ENCODE measurements at places on chromosomes 7 and 10.
A peak's percentile ranks its signal among the peaks of the same experiment; 100 is the strongest.

GRCh38 chr10:126253611-126253998 lies 134.7 kb downstream of the ADAM12 start:
- no peak for DNase-seq

GRCh38 chr7:15836041-15836440 lies 149.6 kb upstream of the MEOX2 start:
- no peak for DNase-seq

DNA sequence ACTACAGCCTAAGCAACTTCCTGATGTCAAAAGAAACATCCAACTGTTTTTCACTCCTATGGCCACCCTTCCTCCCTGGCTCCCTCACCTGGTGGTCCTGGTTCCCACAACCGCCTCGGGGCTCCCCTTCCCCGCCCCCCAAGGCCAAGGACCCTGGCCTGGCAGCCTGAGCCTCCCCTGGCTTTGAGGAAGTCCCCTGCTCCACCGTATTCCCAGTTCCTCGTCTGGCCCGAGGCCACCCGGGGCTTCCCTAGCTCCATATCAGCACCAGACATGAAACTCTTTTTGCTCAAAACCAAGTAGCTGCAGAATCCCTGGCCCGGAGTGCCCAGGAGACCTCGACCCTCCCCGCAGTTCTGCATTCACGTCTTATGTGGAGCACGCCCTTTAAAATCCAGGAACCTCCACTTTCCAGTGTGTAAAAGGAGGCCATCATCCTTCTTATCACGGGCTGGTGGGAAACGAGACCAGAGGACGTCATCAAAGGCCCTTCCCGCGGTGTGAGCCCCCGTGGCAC lies 82.9 kb downstream of the PRKAG2 start:
- no peak for DNase-seq

DNA sequence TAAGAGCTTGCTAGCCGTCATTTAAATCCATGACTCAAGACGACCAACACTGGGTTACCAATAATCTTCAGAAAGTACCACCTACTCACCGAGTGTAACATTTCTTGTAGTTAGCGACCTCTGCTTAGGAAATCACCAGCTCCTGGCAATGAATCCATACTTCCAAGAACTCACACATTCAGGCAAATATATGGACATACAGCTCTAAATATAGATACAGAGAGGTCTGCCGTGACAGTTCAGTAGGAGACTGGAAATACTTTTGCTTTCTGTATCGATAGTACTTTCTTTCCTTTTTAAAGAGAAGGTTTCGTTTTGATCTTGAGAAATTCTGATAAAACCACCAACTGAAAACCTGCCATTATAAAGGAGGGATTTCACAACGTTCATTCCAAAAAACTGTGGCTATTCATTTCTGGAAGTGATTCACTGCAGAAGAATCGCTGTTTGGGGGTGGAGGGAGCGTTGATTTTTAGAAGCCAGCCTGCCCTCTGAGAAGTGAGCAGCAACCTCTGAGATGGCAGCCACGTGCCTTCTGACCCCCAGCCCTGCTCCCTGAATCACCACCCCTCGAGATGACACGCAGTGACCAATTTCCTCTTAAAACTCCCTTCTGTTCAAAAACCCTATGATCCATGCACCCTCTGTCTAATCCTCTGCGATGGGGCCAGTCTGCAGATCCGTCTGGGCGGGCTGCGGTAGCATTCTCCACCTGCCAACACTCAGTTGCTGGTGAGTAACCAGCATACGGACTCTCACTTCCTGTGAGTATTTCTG lies 179.0 kb upstream of the KLF14 start:
- no peak for DNase-seq

DNA sequence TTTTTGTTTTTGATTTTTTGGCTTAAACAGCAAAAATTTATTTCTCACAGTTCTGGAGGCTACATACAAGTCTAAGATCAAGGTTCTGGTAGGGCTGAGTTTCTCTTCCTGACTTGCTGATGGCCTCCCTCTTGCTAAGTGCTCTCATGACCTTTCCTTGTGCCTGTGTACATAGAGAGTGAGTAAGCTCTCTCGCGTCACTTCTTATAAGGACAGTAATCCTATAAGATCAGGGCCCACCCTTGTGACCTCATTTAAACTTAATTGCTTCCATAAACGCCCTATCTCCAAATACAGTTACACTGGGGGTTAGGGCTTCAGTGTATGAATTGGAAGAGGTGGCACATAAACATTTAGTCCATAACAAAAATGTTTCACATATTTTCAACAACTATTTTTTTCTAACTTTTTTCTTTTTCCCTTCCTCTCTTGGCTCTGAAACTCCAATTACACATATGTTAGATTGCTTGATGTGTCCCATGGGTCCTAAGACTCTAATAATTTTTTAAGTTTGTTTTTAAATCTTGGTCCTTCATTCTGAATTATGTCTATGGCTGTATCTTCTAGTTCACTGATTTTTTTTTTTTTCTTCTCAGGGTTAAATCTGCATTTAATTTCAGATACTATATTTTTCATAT lies 149.8 kb downstream of the HBP1 start:
- DNase-seq, result no peak

DNA sequence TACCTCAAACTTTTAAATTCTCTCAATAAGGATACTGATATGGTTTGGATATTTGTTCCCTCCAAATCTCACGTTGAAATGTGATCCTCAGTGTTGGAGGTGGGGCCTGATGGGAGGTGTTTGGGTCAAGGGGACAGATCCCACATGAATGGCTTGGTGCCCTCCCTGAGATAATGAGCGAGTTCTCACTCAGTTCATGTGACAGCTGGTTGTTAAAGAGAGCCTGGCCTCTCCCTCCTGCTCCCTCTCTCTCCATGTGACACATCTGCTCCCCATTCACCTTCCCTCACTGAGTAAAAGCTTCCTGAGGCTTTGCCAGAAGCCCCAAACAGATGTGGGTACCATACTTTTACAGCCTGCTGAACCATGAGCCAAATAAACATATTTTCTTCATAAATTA lies 19.2 kb downstream of the ABCB4 start:
- DNase-seq, result peak; percentile 8

DNA sequence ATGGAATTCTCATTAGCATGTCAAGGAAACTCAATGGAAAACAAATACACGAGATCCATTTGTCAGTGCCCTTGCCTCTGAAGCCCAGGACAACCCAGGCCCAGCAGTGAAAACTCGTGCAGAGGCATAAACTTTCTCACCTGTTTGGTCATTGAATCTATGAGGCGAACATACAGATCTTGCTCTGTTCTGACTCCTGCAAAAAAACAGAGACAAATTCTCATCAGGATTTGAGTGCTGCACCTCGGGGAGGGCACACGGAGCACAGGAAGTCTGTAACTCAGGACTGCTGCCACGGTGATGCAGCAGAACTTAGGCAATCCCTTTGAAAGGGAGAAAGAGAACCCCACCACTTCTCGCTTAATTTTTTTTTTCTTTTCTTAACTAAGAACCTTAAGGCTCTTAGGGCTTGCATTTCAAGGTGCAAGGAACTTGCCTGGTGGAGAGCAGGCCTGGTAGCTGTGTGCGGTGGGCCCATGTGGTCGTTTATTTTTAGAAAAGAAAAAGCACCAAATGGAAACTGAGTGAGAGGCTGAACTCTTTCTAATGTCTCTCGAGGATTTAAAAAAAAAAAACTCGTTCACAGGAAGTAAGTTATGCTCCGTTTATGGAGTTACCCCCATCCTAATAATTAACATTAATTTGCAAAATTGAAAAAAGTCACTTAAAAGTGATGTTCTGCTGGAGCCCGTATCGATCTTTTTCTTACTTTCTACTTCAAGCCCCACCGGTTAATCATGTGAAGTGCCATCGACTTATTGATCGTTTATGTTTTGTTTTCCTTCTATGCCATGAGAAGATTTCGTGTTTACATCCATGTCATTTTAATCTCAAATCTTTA lies 1.8 kb downstream of the EBF3 start:
- no peak for DNase-seq

DNA sequence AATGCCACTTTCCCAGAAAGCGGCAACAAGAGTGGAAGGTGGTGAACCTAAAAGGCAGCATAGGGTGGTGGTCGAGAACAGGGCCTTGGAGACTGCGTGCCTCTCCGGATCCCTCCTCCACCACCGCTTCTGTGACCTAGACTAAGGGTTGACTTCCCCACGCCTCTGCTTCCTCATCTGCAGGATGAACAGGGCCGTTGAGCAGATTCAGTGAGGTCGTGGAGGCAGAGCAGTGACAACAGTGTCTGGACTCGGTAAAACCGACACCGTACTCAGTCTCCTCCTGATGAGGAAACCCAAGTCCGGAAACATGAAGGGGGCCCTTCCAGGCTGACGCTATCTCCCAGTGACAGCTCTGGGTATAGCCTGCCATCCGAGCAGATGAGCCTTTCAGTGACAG lies 162.6 kb downstream of the CELF2 start:
- DNase-seq, result no peak

GRCh38 chr7:2102375-2102723 lies 130.4 kb downstream of the MAD1L1 start:
- no peak for DNase-seq

Data from NCI-H748 treated with DMSO at 0.1 percent for 48 hours (cell line).